ENCODE measurements at places on chromosomes 16 and 17.

GRCh38 chr17:37502009-37502936 is 12.6 kb downstream of the DUSP14 start:
- no peak for DNase-seq

GRCh38 chr16:50502616-50503011 is 45.6 kb upstream of the NKD1 start:
- no peak for DNase-seq

DNA sequence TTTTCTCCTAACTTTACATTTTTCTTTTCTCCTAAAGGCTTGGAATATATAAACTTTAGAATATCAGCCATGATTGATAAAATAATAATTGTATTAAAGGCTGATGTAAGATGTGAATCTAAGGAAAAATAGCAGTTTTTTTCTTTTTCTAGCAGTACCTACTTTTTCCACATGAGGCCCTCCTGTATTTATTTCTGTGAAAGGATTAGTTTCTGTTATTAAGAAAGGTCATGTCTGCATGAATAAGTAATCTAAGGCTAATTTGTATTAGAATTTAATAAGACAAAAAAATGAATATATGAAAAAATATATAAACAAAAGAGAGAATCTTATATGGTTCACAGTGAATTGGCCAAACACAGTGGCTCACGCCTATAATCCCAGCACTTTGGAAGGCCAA is 85.3 kb downstream of the STXBP4 start:
- no peak for DNase-seq

DNA sequence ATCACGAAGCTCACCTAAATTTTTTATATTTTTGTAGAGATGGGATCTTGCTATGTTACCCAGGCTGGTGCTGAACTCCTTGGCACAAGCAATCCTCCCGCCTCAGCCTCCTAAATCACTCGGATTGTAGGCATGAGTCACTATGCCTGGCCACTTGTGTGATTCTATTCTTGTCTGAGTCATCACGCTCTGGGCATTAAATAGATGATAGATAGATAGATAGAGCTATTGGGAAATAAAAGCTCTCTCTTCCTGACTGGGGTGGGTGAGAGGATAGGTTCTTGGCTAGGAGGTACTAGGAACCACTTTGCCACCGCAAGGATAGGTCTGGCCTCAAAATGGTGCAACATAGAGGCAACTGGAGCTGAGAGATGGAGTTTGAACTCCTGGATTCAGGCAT is 21.4 kb upstream of the CACNG3 start:
- DNase-seq, result no peak
